ENCODE measurements at places on chromosomes 2 and 18. TPM values are rescaled to one million over a fixed set of nuclear protein-coding genes. Genes with fewer than 3 reads are reported as not detected.

The ZSWIM2 gene
- not detected for total RNA-seq

The ADCYAP1 gene
- total RNA-seq, result not detected

The RUFY4 gene
- total RNA-seq, result not detected

The REG1B gene
- not detected for total RNA-seq

The RAB6C gene
- not detected for total RNA-seq

The DPP4 gene
- total RNA-seq, result 0.79 TPM

The MYCN gene
- total RNA-seq, result not detected

The SLC4A5 gene
- total RNA-seq, result 0.11 TPM

The TUBA3E gene
- 0.78 TPM for total RNA-seq

The CCDC85A gene
- total RNA-seq, result 0.12 TPM

The TBC1D8 gene
- 69.0 TPM for total RNA-seq

The ERMN gene
- total RNA-seq, result not detected

The FBLN7 gene
- total RNA-seq, result 0.28 TPM

The MCM6 gene
- total RNA-seq, result 46.8 TPM

The VWA3B gene
- 0.33 TPM for total RNA-seq

The CHRND gene
- not detected for total RNA-seq

The CAPN13 gene
- 0.27 TPM for total RNA-seq

The GALNT3 gene
- total RNA-seq, result 0.11 TPM

The MSH6 gene
- total RNA-seq, result 90.4 TPM

The ST6GAL2 gene
- total RNA-seq, result 21.9 TPM

The IL1RN gene
- 0.94 TPM for total RNA-seq

The KHK gene
- total RNA-seq, result 7.5 TPM

The FMNL2 gene
- 19.0 TPM for total RNA-seq

The ERFE gene
- total RNA-seq, result 9.1 TPM

The GCG gene
- not detected for total RNA-seq

The ALK gene
- not detected for total RNA-seq

The ACKR3 gene
- total RNA-seq, result 19.4 TPM

The RAB17 gene
- total RNA-seq, result not detected

The RNMT gene
- 16.4 TPM for total RNA-seq

The ASAP2 gene
- 39.8 TPM for total RNA-seq

The RESP18 gene
- total RNA-seq, result not detected

The CABLES1 gene
- 15.8 TPM for total RNA-seq

The PLB1 gene
- total RNA-seq, result 1.8 TPM

The SNORC gene
- total RNA-seq, result 7.9 TPM

The RAMP1 gene
- total RNA-seq, result not detected

The TWIST2 gene
- total RNA-seq, result 8.6 TPM

The PSTPIP2 gene
- 0.34 TPM for total RNA-seq

The CTIF gene
- total RNA-seq, result 17.2 TPM

The C2orf66 gene
- total RNA-seq, result 0.11 TPM
